ENCODE measurements at places on chromosomes 12 and 14.

GRCh38 chr12:3491938-3492792, 1.2 kb downstream of the PRMT8 start:
- no peak for DNase-seq

DNA sequence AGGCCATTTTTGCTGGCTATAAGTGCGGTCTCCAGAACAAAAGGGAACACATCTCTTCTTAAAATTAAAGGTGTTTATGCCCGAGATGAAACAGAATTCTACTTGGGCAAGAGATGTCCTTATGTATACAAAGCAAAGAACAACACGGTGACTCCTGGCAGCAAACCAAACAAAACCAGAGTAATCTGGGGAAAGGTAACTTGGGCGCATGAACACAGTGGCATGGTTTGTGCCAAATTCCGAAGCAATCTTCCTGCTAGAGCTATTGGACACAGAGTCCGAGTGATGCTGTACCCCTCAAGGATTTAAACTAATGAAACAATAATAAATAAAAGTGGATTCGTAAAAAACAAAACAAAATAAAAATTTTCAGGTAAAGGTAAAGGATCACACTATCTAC, 33.4 kb downstream of the PKP2 start:
- no peak for DNase-seq

DNA sequence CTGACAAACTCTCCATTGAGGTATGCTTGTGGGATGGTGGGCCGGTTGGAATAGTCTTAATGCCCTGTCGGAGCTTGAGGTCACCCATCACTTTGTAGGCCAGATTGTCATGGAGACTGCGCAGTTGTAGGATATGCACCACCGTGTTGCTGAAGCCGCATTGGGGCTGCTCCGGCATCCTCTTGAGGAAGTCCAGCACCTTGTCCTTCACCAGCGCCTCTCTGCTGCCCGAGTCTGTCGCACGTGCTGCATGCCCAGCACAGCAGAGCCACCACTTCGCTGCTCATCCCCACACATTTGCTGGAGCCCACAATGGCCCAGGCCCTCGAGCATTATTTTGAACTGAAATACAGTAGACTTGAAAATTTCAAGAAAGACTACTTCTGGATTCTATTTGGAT, 61.8 kb downstream of the FBXO33 start:
- no peak for DNase-seq

DNA sequence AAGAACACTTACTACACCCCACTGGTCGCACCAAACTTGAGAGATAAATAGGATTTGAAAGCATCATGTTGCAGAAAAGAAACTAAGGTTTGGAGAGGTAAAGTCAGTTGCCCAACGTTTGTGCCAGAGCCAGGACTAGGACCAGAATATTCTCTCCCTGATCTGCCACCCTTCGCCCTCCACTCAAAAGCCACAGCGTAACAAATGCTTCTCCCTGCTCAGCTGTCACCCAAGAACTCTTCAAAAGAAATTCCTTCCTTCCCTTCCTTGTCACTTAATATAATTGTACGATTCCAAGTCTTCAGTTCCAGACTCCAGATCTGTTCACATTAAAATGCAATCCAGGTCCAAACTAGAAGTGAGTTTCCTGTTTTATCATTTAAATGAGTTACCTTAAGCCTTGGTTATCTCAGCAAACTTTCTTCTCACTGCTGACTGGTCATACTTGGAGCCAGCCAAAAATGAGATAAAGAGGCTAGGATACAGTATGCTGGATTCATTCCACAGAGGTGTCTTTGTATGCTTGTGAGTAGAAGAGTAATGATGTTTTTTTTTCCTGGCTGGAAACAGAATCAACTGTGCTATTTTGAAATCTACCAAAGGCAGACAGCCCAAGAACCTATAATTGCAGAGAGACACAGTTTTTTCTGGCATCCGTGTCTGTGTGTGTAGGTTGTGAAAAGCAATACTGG, 12.8 kb upstream of the PPFIBP1 start:
- no peak for DNase-seq

- no peak for DNase-seq
These were observed 28.8 kb downstream of the MAP3K9 start for GRCh38 chr14:70780396-70781075.

DNA sequence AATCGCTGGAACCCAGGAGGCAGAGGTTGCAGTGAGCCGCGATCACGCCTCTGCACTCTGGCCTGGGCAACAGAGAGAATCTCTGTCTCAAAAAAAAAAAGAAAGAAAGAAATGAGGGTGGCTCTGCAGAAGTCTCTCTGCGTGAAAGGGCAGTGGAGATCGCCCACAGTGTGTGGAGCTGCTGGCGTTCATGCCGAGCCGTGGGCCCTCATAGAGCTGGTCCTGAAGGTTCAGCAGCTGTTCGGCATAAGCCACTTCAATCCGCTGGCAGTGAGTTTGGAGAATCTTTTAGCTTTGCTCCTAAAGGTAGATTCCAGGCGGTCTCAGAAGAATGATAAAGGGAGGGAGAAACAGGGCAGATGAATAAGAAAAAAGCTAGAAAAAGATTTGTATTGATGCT, 36.7 kb upstream of the ATP2A2 start:
- no peak for DNase-seq

GRCh38 chr12:51036279-51036678, 10.1 kb upstream of the SLC11A2 start:
- DNase-seq: no peak

- no peak for DNase-seq
These were observed 281.6 kb upstream of the NPAS3 start for GRCh38 chr14:32657081-32657480.

DNA sequence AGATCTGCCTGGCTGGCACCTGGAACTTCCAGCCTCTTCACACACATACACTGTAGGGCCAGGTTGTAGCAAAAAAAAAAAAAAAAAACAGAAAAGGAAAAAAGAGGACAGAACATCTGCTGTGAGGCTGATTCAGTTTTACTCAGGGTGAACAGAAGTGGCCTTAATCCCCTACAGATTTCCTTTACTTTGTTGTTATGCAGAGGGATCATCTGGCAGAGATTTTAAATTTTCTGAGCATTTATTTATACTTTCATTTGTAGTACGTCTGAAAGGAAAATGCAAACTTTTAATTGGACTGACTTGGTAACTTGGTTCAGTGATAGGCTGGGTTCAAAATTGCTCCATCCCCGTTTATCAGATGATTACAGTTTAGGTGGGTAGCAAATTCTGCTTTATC, 50.8 kb upstream of the PRICKLE1 start:
- DNase-seq: no peak

DNA sequence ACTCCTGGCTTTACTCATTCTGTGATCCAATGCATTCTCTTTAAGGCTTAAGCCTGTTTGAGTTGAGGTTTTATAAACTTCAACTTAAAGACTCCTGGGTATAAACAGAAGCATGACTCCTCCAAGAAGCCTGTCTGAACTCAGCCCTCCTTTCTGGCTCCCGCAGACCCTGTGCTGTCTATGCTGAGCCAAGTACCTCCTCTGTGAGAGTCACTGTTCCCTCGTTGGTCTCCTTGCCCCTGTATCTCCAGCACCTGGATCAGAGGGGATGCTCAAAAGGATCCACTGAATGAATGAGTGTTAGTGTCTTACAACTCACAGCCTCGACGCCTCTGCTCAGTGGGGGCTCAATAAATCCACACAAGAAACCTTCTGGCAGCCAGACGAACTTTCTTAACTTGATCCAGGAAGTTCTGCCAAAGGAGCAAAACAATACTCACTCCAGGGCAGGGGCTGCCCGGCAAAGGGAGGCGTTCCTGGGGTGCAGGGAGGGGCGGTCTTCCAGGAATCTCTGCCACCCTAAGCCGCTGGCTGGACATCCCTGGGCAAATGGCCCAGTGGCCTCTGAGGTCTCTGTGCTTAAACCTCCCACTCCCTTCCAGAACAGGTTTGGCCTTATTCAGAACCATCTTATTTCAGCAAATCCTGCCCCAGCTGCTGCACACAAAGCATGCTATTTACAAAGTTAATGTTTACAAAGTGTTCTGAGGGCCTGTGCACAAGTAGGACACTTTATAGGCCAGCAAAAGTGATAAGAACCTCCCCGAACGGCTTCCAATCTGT, 32.9 kb downstream of the MAP1LC3B2 start:
- DNase-seq: no peak

DNA sequence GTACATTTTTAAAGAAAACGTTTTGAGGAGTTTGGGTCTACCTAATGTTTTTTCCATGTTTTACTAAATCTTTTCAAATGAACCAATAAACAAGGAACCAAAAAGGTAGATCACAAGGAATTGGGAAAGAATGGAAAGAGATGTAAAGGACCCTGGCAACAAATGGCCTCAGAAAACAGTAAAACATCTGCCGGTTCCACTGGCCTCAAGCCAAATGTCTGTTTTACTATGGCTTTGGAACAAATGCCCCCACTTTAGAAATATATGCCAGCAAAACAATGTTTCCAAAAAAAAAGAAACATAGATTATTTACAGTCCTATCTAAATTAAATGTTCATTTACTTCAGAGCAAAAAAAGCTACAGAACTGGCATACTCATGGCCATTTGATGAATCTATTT, 3.0 kb downstream of the TRMT5 start:
- DNase-seq: no peak

GRCh38 chr14:86357876-86358275, 827.9 kb downstream of the FLRT2 start:
- no peak for DNase-seq

GRCh38 chr14:80615831-80616230, 325.7 kb downstream of the CEP128 start:
- DNase-seq: no peak

DNA sequence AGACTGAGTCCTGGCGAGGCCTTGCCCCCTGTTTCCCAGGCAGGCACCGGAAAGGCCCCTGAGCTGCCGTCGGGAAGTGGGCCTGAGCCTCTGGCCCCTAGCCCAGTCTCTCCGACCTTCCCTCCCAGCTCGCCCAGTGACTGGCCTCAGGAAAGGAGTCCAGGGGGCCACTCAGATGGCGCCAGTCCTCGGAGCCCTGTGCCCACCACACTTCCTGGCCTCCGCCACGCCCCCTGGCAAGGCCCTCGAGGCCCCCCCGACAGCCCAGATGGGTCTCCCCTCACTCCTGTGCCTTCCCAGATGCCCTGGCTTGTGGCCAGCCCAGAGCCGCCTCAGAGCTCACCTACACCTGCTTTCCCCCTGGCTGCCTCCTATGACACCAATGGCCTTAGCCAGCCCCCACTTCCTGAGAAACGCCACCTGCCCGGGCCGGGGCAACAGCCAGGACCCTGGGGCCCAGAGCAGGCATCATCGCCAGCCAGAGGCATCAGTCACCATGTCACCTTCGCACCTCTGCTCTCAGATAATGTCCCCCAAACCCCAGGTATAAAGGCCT, 10.9 kb downstream of the TNS2 start:
- no peak for DNase-seq
